ENCODE measurements at places on chromosomes 12 and 14. TPM values are rescaled to one million over a fixed set of nuclear protein-coding genes. Genes with fewer than 3 reads are reported as not detected.

GRCh38 chr14:97706819-97707218 is 909.6 kb downstream of the VRK1 start:
- H3K4me1 ChIP-seq = peaks cover 6% of the 10 kb centered on the region
- no peak for DNase-seq
- no peak overlapping the region for H3K4me3 ChIP-seq
- H3K27me3 ChIP-seq = no peaks in the 10 kb centered on the region
- no peaks in the 10 kb centered on the region for H3K36me3 ChIP-seq

DNA sequence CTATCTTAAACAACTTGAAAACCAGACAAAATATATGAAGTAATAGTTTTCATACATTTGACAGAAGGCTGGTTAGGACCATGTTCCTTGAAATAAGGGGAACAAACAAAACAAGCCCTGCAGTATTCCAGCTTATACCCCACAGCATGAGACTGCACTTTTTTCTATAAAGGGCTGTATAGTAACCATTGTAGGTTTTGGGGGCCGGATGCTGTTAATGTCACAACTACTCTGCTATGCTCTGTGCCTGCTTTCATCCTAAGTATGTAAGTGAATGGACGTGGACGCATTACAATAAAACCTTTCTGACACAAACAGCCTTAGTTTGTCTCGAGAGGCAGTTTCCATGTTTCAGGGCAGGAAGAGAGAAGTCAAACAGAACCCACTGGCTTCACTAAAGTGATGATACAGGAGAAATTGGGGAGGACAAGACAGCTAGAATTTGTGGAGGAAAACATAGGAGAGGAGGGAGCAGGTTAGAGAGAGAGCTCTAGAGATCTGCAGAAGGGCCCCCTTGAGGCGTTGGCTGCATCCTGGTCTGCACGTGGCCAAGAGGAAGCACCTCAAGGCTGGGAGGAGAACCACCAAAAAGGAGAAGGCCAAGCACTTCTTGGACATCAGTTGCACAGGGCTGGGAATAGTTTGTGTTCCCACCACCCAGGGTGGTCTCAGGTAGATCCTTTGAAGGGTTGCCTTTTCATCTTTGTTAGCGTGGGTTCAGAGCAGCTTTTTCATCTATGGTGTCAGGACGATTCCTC is 63.7 kb downstream of the TRAF3 start:
- DNase-seq = no peak
- H3K4me3 ChIP-seq = no peak overlapping the region
- no peaks in the 10 kb centered on the region for H3K4me1 ChIP-seq
- no peak overlapping the region for H3K27ac ChIP-seq
- H3K36me3 ChIP-seq = no peaks in the 10 kb centered on the region

- no peaks in the 10 kb centered on the region for H3K4me1 ChIP-seq
- H3K4me3 ChIP-seq = no peak overlapping the region
- DNase-seq = no peak
- peaks cover 5% of the 10 kb centered on the region for H3K36me3 ChIP-seq
- H3K27ac ChIP-seq = no peak overlapping the region
Measured at GRCh38 chr12:843609-844008, 91.2 kb downstream of the WNK1 start.

GRCh38 chr14:30988509-30988908 is 36.9 kb upstream of the AP4S1 start:
- H3K27me3 ChIP-seq = no peaks in the 10 kb centered on the region
- no peak for DNase-seq
- peaks cover 11% of the 10 kb centered on the region for H3K4me1 ChIP-seq
- H3K27ac ChIP-seq = no peak overlapping the region
- no peak overlapping the region for H3K4me3 ChIP-seq

DNA sequence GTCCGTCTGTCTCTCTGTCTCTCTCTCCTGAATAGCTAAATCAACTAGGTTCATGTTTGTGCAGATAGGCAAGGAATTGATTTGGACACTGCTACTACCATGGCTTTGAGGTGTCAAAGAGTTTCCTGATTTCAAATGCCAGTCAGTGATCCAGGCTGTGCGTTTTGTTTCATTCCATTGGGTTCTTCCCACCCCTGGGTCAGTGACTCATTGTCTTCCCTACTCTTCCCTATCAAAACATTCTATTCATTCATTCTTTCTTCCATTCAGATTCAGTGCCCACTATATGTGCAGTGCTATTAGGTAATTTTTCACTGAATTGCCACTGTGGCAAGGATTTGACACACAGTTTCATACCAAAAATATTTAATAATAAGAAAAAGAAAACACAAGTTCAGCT is 50.4 kb downstream of the RPH3A start:
- DNase-seq = no peak
- H3K36me3 ChIP-seq = no peaks in the 10 kb centered on the region
- H3K27ac ChIP-seq = no peak overlapping the region
- no peaks in the 10 kb centered on the region for H3K27me3 ChIP-seq
- H3K4me3 ChIP-seq = no peak overlapping the region

DNA sequence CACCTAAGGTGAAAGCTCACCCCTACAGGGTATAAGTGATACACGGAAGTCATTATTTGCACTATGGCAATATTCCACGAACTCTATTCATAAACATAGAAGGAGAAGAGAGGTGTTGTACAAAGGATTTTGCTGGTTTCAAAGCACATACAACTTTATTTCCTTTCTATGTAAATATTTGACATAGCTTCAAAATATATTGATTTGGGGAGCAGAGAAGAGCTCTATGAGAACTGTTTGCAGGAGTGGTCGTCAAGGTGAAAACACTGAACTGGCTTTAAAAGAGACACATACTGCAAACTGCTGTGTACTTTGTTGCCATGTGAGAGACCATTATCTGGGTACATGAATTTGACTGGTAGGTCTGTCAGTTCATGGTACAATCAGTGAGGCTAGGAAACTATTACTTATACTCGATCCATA is 16.7 kb downstream of the CNIH1 start:
- H3K4me3 ChIP-seq = no peak overlapping the region
- DNase-seq = no peak
- H3K27me3 ChIP-seq = no peaks in the 10 kb centered on the region
- no peak overlapping the region for H3K27ac ChIP-seq
- no peaks in the 10 kb centered on the region for H3K36me3 ChIP-seq

- H3K27ac ChIP-seq = no peak overlapping the region
- no peak overlapping the region for H3K4me3 ChIP-seq
- no peak for DNase-seq
- H3K36me3 ChIP-seq = peaks cover 20% of the 10 kb centered on the region
Measured at GRCh38 chr12:64419696-64420095, 15.5 kb downstream of the XPOT start.

The CCDC91 gene
- 41.3 TPM for total RNA-seq

The PLEKHD1 gene
- total RNA-seq = not detected

All from lung (tissue), 17 donors.